ENCODE measurements at places on chromosomes 4 and X.

- no peak for DNase-seq
Measured at GRCh38 chrX:3589474-3589873, 124.0 kb downstream of the PRKX start.

DNA sequence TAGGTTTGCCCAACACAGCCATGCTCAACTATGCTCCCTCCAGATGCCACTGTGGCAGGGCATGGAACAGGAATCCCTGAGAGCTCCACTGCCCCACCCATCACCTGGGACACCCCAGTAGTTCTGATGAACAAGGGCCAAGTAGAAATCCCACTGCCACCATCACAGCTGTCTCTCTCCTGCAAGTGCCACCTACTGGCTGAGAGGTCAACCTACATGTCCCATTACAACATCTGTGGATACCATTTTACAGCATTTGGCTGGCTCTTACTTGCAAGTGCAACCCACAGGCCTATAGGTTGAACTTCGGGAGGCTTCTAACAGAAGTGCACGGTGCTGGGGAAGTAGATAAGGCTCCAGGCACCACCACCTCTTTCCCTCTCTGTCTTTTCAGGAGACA is 142.5 kb downstream of the CXXC4 start:
- no peak for DNase-seq

DNA sequence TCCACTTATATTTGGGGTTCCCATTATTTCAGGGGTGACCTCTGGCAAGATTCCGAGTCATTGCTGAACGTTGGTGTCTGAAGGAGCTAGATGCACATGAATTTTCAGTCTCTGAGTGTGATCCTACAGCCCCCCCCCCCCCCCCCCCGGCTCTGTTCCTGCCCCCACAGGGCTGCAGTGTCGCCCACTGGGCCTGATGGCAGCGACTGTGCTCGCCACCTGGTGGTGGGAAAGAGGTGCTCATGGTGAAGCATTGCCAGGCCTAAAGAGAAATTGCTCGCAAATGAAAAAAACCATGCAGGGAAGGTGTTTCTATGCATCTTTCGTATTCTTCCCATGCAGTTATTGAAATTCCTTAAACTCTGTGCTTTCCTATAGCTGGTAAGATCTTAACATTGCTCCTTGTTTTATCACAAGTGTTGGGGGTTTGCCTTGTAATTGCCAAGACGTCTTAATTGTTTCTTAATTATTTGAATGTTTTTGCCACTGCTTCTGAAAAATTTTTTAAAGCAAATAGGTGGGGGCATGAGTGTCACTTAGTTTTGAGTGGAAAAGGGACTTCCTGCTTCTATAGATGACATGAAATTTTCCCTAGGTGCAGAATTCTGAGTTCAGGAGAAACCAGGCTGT is 63.2 kb downstream of the CLDN22 start:
- DNase-seq = no peak

GRCh38 chr4:118279328-118279727 is 73.5 kb downstream of the PRSS12 start:
- DNase-seq = no peak

DNA sequence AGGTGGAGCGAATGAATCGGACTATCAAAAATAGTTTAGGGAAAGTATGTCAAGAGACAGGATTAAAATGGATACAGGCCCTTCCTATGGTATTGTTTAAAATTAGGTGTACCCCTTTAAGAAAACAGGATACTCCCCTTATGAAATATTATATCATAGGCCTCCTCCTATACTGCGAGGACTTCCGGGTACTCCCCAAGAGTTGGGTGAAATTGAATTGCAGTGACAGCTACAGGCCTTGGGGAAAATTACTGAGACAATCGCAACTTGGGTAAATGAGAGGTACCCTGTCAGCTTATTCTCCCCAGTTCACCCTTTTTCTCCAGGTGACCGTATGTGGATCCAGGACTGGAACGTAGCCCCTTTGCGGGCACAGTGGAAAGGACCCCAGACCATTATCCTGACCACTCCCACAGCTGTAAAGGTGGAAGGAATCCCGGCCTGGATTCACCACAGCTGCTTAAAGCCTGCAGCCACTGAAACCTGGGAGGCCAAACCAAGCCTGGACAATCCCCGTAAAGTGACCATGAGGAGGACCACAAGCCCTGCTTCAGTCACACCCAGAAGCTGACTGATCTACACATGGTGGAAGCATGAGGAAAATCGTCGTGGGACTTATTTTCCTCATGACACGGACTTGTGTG is 1138.1 kb downstream of the ARAP2 start:
- DNase-seq = no peak

- no peak for DNase-seq
Measured at GRCh38 chrX:153517423-153517822, at the start of gene ATP2B3. ATP2B3 (plus strand) TSS chrX:153517642; CDS start chrX:153536248, 18,606 bp downstream.

- DNase-seq = no peak
Measured at GRCh38 chrX:17414027-17414658, 39.1 kb downstream of the NHS start.

DNA sequence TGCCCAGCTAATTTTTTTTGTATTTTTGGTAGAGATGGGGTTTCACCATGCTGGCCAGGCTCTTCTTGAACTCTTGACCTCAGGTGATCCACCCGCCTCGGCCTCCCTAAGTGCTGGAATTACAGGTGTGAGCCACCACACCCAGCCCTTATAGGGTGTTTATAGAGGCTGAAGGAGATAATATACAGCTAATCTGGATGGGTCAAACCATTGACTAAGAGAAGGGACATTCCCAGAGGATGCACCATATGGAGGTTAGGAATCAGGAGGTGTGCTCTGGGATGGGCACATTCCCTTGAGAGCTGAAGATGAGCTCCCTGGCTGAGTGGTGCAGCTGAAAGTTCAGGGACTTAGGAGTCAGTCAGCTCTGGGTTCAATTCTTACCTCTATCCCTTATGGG is 68.3 kb upstream of the SHISA3 start:
- no peak for DNase-seq

- DNase-seq = no peak
Measured at GRCh38 chrX:101419489-101419888, 11.5 kb downstream of the HNRNPH2 start.

GRCh38 chrX:70476166-70476933 is 31.7 kb downstream of the DLG3 start:
- DNase-seq = no peak

GRCh38 chrX:24643116-24643515 is 4.0 kb downstream of the PCYT1B start:
- DNase-seq = no peak

GRCh38 chrX:134240209-134240608 is 3.2 kb downstream of the CCDC160 start:
- no peak for DNase-seq

DNA sequence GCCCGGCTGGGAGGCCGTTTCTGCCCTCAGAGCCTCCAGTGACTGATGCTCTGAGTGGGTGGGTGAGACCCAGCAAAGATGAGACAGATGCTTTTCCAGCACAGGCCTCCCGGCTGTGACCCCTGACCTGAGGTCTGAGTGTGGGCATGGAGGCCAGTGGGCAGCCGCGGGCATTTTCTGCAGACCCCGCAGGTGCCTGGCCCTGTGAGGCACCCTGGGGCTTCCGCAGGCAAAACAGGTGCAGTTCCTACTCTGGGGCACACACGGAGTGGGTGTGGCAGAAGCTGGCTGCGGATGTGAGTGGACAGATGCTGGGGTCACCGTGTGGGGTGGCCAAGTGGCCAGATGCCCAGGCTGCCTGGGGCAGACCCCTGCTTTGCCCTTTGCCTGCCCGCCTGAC is 14.8 kb downstream of the HTRA3 start:
- DNase-seq = no peak

DNA sequence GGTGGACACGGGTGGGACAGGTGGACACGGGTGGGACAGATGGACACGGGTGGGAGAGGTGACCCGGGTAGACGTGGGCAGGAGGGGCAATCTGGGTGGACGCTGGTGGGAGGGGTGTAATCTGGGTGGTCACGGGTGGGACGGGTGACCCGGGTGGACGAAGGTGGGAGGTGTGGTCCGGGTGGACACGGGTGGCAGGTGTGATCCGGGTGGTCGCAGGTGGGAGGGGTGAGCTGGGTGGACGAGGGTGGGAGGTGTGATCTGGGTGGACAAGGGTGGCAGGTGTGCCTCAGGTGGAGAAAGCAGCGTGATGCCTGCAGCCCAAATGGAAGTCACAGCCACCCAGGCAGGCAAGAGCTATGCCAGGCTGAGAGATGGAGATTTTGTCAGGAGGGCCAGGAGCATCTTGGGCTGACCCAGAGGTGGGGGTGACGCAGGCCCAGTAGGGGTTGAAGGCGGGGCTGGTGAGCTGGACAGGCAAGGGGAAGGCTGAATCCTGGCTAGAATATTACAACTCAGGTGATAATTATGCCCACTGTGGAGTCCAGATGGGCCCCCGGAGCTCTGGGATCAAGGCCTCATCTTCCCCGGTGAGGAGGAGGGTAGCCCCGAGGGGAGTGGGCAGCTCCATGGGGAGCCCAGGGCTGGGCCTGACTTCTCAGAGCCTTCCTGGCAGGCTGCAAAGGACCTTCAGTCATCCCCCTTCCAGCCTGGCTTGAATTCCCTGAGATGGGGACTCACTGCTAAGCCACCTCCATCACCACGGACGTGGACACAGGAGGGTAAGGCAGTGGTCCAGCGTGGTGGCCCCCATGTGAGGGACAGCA is 100.0 kb downstream of the ADRA2C start:
- DNase-seq = no peak

DNA sequence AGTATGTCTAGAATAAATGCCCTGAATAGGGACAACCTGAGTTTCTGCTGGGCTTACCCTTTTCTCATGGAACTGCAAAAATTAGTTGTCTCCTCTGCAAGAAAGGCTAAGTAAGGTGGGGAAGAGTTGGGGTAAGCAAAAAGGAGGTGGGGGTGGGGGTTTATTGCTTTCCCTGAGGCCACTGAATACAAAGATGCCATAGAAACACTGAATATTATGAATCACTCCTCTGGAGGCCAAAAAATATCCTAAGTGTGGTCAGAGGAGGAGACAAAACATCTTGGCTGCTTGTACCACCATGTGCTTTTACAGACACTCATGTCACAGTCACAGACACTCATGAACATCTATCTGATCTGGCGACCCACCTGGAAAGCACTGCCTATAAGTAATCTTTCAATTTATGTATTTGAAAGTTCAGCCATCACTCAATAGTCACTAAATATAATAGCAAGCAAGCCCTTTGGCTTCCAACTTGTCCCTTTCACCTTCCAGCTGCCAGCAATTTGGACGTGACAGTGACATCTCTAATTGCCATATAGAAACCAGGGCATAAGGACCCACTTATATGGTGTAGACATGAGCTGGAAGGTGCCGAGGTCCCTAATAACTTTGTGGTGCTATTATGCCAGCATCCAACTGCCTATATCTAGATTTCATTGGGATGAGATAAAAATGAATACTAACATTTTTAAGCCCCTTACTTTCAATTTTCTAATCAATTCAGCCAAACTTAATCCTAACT is 122.7 kb upstream of the CBR4 start:
- no peak for DNase-seq

Measured in activated gamma-delta T cell (primary cell).